ENCODE measurements at places on chromosomes 4 and X. TPM values are rescaled to one million over a fixed set of nuclear protein-coding genes. Genes with fewer than 3 reads are reported as not detected.

The GALNTL6 gene
- not detected for polyA plus RNA-seq

The CYP4V2 gene
- 4.4 TPM for polyA plus RNA-seq

The FBXO8 gene
- 15.6 TPM for polyA plus RNA-seq

The CDX4 gene
- polyA plus RNA-seq: not detected

The NDNF gene
- 1.1 TPM for polyA plus RNA-seq

The HELQ gene
- polyA plus RNA-seq: 4.3 TPM

The CCNA2 gene
- polyA plus RNA-seq: 13.8 TPM

The HSD17B13 gene
- polyA plus RNA-seq: 0.08 TPM

The IBSP gene
- not detected for polyA plus RNA-seq

The SATL1 gene
- polyA plus RNA-seq: not detected

The NR0B1 gene
- not detected for polyA plus RNA-seq

The CSAG3 gene
- polyA plus RNA-seq: not detected

The C4orf51 gene
- not detected for polyA plus RNA-seq

The ENPP6 gene
- polyA plus RNA-seq: 0.20 TPM

The SPARCL1 gene
- polyA plus RNA-seq: 21.5 TPM

The SYTL5 gene
- 3.0 TPM for polyA plus RNA-seq

The TMPRSS11F gene
- 4.3 TPM for polyA plus RNA-seq

The BANK1 gene
- 0.39 TPM for polyA plus RNA-seq

The CSAG1 gene
- not detected for polyA plus RNA-seq

The RHOXF2B gene
- not detected for polyA plus RNA-seq

The ZFP92 gene
- 0.04 TPM for polyA plus RNA-seq

The NIPAL1 gene
- polyA plus RNA-seq: 9.2 TPM

The MYOZ2 gene
- polyA plus RNA-seq: 0.18 TPM

The PLK4 gene
- 4.0 TPM for polyA plus RNA-seq

The PLA2G12A gene
- 5.5 TPM for polyA plus RNA-seq

The TRAM1L1 gene
- polyA plus RNA-seq: 0.49 TPM

The TCP11X2 gene
- not detected for polyA plus RNA-seq

The ZNF827 gene
- 1.6 TPM for polyA plus RNA-seq

The SRPX2 gene
- polyA plus RNA-seq: 16.0 TPM

The GPR143 gene
- 1.7 TPM for polyA plus RNA-seq

The CT45A6 gene
- not detected for polyA plus RNA-seq

The WWC2 gene
- polyA plus RNA-seq: 2.9 TPM

The PALLD gene
- 34.7 TPM for polyA plus RNA-seq

The MAGEA2B gene
- not detected for polyA plus RNA-seq

The NLGN4X gene
- 0.06 TPM for polyA plus RNA-seq

The FREM3 gene
- polyA plus RNA-seq: not detected

The MAOA gene
- polyA plus RNA-seq: 43.9 TPM

The CFAP99 gene
- 0.07 TPM for polyA plus RNA-seq

The CNGA1 gene
- polyA plus RNA-seq: 8.8 TPM
